ENCODE measurements at places on chromosomes 4 and X.

- DNase-seq, result no peak
Observed at GRCh38 chrX:117854806-117855205, 261.8 kb downstream of the KLHL13 start.

DNA sequence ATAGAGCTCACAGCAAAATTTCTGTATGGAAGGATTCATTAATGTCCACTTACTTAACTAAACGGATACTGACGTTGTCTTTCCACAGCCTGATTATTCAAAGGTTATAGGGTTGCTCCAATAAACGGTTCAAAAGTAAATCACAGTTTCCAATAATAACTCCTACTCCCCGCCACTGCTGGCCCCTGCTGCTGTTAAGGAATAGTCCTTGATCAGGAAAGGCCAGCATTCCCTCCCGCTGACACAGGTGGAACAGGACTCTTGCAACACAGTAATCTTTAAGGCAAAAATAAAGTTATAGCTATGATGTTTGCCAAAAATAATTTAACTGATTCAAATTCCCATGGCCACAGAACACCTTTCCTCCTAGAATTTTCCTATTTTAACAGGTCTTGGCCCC is 53.9 kb downstream of the FAT1 start:
- DNase-seq, result no peak

GRCh38 chrX:456551-457291 is 70.0 kb upstream of the PPP2R3B start:
- no peak for DNase-seq

DNA sequence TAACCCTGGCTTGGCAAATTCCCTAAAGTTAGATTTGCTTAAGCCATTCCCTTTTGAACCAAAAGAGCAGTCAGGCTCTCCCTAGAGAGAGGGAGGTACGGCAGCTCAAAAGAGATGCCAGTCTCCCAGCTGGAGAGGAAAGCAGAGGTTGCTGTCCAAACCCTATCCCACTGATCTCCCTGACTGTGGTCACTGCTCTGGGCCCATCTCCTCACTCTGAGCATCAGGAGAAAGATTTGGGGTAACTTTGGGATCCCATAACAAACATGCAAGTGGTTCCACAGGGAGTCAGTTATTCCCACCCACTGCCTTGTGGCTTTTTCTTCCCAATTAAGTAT is 17.1 kb downstream of the ACSL1 start:
- no peak for DNase-seq

GRCh38 chr4:137610960-137611359 is 78.7 kb upstream of the PCDH18 start:
- no peak for DNase-seq

- DNase-seq, result no peak
Observed at GRCh38 chr4:122827879-122828601, 1.4 kb downstream of the FGF2 start.

DNA sequence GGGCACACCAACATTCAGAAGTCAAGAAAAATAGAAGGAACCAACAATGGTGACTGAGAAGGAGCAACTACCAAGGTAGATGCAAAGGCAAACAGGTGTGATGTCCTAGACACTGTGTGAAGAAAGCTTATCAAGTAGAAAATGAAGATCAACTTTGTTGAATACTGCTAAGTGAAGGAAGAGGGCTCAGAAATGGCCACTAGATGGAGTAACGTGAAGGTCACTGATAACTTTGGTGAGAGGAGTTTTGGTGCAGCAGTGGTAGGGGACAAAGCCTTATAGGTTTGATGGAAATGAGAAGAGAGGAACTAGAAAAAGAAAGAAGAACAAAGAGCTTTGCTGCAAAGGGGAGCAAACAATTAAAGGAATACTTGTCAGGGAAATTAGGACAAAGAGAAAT is 23.5 kb downstream of the OTC start:
- DNase-seq, result no peak

DNA sequence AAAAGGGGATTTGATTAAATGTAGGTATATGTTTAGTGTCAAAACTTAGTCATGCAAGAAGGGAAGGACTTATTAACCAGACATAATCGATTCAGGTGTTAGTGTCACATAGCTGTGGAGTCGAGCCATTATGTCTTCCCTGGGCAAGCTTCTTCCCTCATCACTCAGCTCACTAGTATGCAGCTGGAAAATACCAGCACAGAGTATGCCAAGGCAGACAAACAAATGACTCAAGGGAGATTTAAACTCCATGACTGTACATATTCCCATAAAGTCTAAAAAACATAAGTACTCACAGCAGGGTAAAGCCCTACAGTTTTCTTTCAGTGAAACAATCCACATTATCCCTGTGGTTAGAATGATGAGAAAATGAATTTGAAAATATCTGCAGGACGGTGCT is 304.5 kb downstream of the CBLL2 start:
- no peak for DNase-seq

GRCh38 chr4:115274545-115274944 is 161.1 kb upstream of the NDST4 start:
- no peak for DNase-seq

GRCh38 chr4:86641516-86642090 is 47.5 kb downstream of the PTPN13 start:
- DNase-seq, result no peak

DNA sequence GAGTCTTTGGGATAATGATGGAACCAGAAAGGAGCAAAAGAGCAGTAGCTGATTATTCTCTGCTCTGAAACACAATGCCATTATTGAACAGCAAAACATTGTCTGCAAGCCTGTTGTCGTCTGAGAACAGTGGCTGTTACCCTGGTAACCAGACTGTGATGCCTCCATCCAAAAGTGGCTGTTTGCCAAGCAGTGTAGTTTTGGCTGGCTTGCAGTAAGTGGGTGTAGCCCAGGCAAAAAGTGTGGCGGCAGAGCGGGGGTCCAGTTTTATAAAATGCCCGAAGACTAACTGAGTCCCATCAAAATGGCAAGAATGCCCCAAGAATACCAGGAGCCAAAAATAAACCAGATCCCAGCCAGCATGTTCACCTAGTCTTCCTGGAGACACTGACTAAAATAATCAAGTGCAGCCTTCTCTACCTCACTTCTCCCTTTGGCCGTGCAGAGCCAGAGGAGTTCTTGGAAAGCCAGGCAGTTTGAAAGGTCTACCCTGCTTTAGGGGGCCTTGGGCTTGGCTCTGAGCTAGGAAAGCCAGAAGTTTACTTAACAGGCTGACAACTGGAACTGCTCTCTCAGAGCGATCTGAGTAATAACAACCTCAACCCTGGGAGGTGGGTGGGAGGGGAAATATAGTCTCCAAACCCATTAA is 2.6 kb downstream of the PLP1 start:
- DNase-seq, result no peak

- DNase-seq, result no peak
Observed at GRCh38 chr4:183831683-183832082, 73.4 kb upstream of the STOX2 start.

DNA sequence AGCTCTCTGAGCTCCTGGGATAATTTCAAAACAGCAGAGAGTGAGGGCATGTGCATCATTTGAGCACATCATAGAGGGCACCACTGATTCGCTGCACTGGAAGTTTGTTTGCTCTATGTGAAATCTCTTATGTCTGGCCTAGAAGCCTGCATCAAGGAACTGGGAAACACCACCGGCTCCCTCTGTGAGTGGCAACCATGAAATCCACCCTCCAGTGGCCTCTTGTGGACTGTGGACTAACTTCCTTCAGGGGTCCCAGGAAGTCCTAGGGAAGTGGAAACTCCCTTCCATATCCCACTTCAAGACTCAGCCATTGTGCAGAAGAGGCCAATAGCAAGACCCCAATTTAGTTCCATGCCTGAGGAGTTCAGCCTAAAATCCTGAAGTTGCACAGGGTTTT is 48.0 kb upstream of the IGFBP7 start:
- DNase-seq, result no peak

- no peak for DNase-seq
Observed at GRCh38 chr4:74297539-74297938, 10.7 kb upstream of the EPGN start.

- no peak for DNase-seq
Observed at GRCh38 chrX:2782171-2782570, 30.3 kb downstream of the XG start.

DNA sequence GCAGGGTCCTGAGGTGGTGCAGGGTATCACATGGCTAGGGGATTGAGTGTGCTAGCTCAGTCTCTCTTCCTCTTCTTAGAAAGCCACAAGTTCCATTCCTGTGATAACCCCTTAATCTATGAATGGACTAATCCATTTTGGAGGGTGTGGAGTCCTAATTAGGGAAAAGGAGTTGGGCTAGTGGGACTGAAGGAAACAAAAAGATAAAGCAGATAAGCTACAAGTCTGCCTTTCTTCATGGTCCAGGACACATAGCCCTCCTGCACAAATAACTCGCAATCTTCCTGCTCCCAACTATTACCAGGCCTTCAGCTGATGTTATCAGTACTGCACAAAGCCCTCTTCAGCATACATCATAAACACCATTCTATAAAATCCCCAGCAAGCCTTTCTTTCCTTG is 44.2 kb downstream of the ZNF81 start:
- no peak for DNase-seq

- DNase-seq, result no peak
Observed at GRCh38 chr4:123265443-123265842, 131.2 kb upstream of the SPRY1 start.

DNA sequence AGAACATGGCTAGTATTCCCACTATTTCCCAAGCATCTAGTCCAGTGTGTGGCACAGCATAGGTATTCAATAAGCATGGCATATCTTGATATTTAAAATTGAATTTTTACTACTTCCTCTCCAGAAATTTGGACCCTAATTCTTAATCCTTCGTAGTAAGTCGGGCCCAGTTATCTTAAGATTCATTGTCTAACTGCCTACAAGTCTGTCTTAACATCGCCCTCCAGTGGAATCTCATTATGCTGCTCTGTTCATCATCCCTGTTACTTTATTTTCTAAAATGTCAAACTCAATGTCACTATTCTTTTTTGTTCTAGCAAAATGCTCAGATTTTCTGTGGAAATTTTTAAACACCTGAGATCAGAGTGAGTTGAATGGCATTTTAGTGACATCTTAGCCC is 606.2 kb downstream of the KLHL13 start:
- no peak for DNase-seq

DNA sequence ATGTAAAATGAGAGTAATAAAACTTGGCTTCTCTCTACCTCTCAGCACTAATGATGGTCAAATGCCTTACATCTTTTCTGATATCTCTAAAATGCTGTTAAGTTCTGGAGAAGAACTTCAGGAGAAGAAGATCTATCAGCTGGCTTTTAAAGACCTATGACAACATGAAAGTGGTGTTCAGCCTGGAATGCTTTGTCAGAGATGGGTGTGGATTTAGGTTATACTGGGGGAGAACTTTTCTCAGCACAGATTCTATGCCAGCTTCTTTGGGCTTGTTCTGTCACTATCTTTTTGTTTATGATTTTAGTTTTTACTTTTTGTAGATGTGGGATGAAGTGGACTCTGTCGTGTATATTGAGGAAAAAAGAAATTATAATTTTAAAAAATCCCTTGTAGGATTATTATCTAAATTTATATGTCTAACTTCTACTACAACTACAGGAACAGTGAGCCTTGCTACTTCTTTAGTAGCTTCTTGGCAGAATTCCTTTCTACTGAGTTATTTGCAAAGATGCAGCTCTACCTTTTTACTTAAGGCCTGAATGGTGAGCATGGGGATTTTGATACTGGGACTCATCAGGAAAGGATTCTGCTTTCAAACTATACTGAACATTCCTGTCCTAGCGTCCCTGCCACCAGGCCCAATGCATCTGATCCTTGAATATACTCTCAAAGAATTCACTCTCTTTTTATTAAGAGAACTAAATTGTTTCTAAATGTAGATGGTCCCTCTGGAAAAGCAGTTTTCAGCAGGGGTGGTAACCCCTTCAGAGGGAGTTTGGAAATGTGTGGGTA is 19.6 kb downstream of the CYP2U1 start:
- DNase-seq, result no peak

DNA sequence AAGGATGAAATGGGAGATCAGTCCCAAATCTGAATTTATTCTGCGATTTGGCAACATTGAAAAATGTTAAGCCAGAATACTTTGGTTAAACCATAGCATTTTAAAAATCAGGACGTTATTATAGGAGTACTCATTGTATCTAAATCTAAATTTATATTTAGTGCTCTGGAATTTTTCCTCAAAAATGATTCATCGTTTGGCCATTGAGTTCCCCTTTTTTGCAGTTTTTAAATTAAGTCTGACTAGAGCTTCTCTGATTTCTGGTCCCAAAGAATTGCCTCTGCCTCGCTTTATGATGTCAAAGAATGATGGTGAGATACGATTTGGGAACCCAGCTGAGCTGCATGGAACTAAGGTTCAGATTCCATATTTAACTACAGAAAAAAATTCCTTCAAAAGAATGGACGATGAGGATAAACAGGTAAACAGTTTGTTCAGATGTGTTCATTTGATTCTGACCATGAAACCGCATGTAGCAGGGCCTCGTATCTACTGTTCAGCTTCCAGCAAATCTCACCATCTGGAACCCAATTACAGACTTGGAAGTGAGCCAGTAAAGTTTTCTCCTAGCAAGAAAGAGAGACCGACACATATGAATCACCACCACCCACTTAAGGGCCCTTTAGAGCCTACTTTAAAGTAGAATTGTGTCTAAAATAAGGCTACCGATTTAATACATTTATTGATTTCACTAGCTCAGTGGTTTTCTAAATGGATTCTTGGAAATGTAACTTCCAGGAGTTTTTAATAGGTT is 75.6 kb downstream of the REPS2 start:
- DNase-seq, result no peak

GRCh38 chrX:33974676-33975075 is 157.4 kb downstream of the FAM47A start:
- DNase-seq, result no peak

DNA sequence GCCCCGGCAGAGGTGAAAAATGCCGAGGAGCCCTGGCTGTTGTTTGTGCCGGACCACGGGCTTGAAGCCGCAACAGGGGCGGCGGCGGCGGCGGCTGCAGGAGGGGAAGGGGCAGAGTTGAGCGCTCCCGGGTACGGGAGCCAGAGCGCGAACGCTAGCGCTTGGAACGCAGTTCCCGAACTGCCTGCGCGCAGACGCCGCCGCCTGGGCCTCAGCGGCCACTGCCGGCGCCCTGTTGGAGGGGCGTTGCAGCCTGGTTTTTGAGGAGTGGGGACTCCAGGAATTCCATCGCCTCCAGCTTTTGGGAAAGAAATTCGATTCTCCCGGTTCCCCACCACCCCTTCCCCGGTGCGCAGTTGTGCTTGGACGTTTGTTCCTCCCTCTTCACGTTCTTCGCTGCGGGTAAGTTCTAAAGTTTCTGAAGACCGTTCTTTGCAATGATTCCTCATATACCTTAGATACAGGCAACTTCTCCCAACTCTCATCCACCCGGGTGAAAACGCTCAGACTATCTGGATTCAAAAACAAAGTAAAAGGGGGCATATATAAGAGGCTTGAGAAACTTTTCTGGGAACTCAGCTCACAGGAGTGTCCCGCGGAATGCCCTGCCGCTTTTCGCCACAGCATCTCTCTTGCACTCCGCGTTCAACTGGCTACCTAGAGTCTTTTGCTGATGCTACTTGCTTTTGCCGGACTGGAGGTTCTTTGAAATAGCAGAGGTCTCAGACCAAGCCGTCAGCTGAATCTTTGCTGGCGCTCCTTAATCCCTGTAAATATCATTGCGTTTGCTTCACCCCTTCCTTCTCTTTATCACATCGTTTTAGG is 1.0 kb downstream of the FAT4 start:
- no peak for DNase-seq

- no peak for DNase-seq
Observed at GRCh38 chr4:80202741-80203553, 5.6 kb downstream of the PRDM8 start.
